Hippocampal formation (tissue), 2 donors: ENCODE measurements at places on chromosomes 4 and X.

GRCh38 chr4:182642831-182643230 is 274.4 kb downstream of the DCTD start:
- no peak for DNase-seq

- no peak for DNase-seq
Observed at GRCh38 chr4:106541253-106541652, 172.7 kb upstream of the GIMD1 start.

DNA sequence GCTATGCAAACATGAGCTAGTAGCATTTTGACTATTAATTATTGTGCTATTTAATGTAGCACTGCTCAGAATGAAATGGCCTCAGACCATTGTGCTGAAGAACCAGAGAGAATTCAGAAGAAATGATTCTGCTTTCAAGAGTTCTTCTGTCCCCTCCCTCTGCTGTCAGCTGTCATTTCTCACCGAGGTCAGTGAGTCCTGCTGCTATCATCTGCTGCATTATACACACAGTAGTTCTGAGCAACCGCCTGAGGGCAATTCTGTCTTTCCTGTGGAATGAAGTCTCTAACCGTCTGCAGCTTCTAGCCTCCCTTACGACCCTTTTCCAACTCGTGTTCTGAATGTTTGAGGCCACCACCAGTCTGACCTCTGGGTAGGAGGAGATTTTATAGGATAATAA is 249.4 kb downstream of the HNRNPD start:
- no peak for DNase-seq

DNA sequence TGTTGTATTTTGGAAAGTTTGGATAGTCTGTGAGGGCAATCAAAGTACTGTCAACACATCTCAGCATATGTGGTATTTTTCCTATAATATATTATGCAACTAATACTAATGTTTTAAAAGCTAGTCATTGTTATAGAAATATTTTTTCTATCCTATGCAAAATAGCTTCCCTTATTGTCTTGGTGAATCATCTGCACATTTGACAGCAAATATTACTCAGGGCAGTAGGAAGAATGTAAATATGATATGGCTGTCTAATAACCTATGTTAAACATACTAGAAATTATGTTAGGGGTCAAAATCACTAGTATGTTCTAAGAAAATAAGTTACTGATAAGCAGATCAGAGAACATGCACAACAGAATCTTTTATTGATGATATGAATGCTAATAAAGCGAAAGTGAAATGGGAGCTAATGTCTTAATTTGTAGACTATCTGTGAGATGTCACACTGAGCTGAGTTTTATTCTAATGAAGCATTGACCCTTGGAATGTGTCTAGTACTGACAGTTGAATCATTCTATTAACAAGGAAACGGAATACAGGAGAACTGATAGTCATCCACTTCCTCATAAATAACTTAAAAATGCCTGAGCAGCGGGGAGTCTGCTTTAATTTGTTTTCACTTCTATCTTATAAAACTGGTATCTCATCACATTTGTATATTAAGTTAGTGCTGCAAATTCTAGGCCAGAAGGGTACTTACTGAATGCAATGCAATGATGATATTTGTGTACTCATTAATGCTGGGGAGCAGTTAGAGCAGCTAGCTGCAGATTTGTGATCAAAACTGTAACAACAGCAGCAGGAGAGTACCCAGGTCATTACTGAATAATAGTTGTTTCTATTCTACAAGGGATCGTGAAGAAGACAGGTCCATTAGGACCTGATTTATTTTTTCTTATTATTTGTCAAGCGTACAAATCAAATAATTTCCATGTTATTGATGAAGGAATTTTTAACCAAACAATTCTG is 440.3 kb upstream of the AADAT start:
- no peak for DNase-seq

DNA sequence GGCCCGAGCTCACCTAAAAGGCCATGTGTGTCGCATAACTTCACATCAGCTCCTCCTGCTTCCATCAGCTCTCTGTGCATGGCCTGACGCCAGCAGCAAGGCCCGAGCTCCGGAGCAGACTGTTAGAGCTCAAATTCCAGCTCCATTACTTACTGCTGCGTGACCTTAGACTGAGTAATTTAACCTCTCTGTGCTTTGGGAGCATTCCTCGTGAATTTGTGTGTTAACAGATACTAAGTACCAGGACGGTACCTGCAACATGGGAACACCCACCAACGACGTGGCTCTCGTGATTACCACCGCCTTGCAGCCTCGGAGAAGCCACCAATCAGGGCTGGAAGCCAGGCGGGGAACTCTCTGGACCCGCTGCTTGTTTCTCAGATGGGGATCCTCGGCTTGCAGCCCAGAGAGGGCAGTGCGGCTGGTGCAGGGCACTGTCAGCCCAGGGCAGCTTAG is 12.9 kb downstream of the LETM1 start:
- DNase-seq, result no peak

DNA sequence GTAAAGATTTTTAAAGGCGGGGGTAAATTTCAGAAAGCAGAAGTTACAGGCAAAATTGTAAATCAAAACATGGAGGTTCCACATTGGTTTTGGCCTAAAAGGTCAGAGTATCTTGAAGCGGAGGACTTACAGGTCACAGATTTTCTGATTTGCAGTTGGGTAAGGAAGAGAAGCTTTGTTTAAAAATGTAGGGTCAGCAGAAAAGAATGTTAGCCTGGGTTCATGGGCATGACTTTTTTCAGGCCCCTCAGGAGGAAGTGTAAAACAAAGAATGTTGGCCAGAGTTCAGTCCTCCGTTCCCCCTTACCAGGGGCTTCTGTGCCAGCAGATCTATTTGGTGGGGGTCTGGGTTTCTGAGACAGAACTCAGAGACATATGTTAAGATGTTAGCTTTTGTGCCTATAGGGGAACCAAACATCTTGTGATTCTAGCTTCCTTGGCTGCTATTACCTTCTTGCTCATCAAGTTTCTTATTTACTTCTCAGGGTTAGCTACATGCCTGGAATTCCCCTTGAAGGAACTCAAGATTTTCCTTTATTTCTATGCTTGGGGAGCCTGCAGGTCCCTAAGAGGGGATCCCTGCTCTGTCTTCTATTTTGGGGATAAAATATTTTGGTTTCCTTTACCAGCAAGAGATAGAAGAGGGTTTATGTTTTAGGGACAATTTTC is 160.3 kb downstream of the ANK2 start:
- no peak for DNase-seq

GRCh38 chr4:85376285-85376684 is 98.7 kb upstream of the ARHGAP24 start:
- no peak for DNase-seq

DNA sequence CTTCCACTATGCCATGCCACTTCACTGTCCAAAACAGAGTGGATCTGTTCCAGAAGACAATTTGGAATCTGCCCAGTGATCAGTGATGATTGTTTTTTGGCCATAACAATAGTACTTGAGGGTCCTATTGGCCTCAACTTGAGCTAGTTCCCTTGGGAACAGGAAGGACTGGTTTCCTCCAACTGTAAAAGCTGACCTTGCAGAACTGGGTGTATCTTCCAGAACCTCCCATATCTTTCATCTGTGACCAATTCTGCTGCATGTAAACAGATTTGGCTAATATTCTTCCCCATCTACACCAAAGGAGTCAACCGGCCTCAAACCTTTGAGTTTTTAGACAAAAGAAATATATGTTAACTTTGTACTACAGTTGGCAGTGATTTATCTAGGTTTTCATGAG is 165.1 kb upstream of the TRPC5 start:
- no peak for DNase-seq

GRCh38 chr4:77790146-77790545 is 29.0 kb downstream of the CNOT6L start:
- no peak for DNase-seq

- DNase-seq, result no peak
Observed at GRCh38 chr4:25450491-25450901, 73.4 kb downstream of the ANAPC4 start.

DNA sequence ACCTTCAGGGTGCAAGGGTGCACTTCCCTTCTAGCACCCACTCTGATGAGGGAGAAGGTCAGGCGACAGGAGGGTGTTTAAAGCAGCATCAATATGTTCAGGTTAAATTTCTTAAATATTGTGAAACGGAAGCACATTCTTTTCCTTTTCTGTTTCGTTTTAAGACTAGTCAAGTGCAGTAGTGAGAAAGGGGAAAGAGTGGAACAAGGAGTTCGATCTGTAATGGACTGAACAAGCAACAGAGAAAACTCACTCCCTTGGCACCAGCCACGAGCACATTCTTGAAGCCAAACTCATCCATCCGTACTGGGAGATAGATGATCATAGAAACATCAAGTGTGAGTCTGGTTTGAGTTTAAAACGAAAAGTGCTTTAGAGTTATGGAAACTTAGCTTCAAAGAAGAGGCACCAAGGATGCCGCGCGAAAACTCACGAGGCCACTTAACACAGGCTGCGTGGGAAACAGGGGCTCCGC is 815 bp downstream of the FAM53A start:
- DNase-seq, result no peak
